ENCODE measurements at places on chromosomes 7 and 10.

DNA sequence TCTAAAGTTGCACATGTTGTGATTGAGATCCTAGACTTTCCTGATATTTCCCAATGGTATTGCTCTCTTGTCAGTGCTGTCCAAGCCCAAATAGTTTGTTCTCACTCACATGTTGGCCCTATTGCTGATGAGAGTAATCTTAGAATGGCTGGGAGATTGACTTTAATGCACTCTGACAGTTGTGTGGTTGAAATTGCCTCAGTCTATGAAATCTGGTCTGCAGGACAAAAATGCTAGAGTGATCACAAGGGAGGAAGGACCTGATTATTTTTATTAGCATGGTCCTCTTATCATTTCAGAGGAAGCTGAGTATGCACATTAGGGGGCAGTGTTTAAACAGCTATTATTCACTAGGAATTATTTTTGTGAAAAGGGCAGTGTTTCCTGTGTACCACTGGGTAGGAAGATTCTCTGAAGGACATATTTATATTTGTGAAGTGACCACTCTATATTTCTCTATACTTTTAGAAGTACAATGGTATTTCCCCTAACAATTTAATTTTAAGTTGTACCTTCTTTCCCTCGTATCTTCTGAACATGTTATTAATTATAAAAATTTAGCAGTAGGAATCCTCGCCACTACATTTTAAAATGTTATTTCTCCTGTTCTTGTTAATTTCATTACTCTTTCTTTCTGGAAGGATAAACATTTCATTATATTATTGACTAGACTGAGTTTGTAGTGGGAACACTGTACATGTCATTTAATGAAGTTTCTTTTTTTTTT lies 64.4 kb downstream of the SUGCT start:
- DNase-seq = no peak

- DNase-seq = no peak
Measured at GRCh38 chr7:147492606-147493005, 1098.0 kb upstream of the C7orf33 start.

- no peak for DNase-seq
Measured at GRCh38 chr10:20903635-20904390, 6.7 kb upstream of the NEBL start.

- no peak for DNase-seq
Measured at GRCh38 chr7:116353647-116354046, 143.3 kb downstream of the TES start.

DNA sequence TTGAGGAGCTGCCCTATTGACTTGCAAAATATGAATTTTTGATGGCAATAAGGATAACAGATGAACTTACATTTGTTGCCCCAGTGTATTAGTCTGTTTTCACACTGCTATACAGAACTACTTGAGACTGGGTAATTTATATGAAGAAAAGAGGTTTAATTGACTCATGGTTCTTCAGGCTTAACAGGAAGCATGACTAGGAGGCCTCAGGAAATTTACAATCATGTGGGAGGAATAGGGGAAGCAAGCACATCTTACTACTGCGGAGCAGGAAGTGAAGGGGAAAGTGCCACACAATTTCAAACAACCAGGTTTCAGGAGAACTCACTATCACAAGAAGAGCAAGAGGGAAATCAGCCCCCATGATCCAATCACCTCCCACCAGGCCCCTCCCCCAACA lies 57.9 kb downstream of the ZNF22 start:
- DNase-seq = no peak

GRCh38 chr10:5419466-5420094 lies 7.2 kb downstream of the NET1 start:
- DNase-seq = no peak

- no peak for DNase-seq
Measured at GRCh38 chr7:81949306-81949705, 179.5 kb upstream of the HGF start.

- DNase-seq = no peak
Measured at GRCh38 chr7:129828989-129829736, 123.6 kb downstream of the UBE2H start.

- no peak for DNase-seq
Measured at GRCh38 chr7:12764458-12764891, 77.0 kb downstream of the ARL4A start.

DNA sequence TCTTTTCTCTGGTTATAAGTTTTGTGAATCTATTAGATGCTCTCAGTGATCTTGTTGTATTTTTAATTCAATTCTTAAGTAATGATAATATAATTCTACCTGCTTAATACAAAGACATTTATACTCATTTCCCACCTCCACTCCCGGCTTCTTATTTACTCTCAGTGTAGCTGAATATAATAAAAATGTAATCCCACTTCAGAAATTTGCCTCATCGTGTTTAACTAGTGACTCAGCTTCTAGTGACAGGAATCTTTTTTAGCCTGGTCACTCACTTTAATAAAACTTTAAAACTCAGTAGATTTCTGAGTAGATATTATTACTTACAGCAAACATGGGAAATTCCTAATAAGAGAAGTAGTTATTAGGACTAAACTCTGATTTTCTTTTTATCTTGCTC lies 1506.2 kb upstream of the LRRTM3 start:
- no peak for DNase-seq

DNA sequence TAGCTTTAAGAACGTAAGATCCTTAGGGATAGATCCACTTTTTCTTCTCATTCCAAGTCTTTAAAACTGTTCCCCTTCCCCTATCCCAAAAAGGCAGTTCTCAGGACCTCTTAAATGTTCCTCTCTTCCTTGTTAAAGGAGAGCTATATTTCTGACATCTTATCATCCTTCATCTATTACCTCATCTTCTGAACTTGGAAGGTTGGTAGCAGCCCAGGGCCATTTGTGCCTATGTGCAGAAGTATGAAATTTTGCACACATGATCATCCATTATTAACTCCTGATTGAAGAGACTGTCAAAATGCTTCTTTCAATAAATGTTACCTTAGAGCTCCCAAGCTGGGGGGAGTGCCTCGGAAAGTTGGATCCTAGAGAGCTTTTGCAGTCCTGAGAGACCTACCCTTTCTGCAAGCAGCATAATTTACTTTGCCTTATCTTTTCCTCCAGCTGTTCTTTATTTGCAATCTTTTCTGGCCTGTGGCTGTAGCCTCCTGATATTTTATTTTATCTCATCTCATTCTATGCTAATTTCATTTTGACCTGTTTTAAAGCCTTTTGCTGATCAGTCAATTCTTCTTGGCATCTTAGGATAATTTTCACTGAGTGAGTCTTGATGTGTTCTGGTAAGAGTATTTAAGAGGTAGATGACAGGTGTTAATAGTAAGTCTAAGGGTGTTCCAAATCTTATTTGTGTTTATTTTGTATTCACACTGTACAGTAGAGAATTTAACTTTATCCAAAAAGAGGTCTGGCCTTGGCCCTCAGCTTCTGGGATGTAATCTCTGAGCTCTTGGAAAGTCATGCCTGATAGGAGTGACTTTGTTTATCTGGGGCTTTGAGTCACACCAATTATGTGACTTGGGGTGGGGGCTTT lies 135.0 kb upstream of the PDLIM1 start:
- no peak for DNase-seq

- no peak for DNase-seq
Measured at GRCh38 chr10:95613330-95613729, 43.2 kb downstream of the ALDH18A1 start.

DNA sequence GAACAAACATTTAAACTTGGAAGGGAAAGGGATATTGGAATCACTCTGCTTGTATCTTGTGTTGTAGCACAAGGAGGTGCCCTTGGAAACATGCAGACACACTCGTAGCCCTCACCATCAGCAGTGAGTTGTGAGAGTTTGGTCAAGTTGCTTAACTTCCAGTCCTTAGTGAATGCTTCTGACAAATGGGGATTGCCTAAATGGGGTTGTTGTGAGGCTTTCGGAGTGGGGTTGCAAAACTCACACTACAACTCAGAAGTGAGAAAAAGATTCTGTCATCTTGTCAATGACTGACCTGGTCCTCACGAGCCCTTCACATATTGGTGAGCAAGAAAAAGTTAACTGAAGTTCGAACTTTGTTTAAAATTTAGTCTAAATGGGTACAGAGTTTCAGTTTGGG lies 29.0 kb upstream of the GSDME start:
- DNase-seq = no peak

DNA sequence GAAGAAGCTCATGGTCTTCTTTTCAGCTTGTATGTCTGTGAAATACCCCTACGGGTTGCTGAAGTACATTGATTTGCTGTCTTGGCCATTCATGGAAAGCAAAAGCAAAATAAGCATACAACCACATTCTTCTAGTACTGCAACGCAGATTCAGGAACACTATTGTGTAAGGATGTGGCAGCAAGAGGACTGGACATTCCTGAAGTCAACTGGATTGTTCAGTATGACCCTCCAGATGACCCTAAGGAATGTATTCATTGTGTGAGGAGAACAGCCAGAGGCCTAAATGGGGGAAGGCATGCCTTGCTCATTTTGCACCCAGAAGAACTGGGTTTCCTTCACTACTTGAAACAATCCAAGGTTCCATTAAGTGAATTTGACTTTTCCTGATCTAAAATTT lies 133.4 kb upstream of the ANKRD1 start:
- DNase-seq = no peak

- DNase-seq = no peak
Measured at GRCh38 chr7:132915647-132916046, 166.2 kb downstream of the CHCHD3 start.

GRCh38 chr10:114408112-114408967 lies 4.0 kb upstream of the AFAP1L2 start:
- DNase-seq = no peak

DNA sequence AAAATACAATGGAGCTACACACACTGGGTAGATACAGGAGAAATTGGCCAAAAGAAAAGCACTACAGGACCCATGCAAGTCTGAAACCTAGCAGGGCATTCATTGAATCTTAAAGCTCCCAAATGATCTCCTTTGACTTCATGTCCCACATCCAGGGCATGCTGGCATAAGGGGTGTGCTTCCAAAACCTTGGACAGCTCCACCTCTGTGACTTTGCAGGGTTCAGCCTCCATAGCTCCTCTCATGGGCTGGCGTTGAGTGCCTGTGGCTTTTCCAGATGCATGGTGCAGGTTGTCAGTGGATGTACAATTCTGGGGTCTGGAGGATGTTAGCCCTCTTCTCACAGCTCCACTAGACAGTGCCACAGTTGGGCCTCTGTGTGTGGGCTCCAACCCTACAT lies 626.3 kb upstream of the POT1 start:
- DNase-seq = no peak

DNA sequence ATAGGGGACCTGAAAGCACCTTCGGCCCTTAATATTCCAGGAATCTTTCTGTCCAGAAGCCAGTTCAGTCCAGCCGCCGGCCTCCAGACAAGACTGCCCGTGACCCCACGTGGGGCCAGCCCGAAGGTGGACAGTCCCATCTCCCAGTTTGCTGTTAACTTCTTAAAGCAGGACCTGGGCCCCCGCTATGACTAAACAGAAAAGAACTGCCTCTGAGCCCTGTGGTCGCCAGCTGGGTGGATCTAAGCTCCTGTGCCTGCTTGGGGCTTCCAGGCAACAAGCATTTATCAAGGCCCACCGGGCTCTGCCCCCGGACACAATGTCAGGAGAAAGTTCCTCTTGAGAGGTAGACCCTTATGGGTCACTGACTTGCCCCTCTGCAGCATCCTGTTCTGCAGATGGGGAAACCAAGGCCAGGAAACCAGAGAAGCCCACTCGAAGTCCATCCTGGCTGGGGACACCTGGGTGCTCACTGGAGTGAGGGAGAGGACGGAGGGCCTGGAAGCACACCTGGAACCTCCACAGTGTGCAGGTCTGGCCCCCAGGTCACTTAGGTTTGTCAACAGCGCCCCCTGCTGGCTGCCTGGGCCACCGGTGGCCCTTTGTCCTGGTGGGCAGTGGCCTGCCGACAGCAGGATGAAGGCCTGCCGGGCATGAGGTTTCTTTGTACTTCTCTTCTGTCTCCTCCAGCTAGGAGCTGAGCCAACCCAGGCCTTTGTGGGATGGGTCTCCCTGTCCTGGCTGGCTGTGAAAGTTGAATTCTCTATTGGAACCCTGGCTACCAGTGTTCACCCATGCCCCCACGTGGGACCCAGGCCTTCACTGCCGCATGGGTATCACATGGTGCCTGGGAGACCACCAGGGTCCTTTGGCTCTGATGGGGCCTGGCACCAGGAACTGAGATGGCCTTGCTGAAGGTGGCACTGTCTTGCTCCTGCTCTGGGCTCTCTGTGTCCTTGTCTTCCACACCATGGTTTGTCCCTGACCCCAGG lies 128.0 kb downstream of the ZMIZ1 start:
- DNase-seq = peak; percentile 63

- DNase-seq = no peak
Measured at GRCh38 chr10:6247041-6247712, 44.4 kb downstream of the PFKFB3 start.

DNA sequence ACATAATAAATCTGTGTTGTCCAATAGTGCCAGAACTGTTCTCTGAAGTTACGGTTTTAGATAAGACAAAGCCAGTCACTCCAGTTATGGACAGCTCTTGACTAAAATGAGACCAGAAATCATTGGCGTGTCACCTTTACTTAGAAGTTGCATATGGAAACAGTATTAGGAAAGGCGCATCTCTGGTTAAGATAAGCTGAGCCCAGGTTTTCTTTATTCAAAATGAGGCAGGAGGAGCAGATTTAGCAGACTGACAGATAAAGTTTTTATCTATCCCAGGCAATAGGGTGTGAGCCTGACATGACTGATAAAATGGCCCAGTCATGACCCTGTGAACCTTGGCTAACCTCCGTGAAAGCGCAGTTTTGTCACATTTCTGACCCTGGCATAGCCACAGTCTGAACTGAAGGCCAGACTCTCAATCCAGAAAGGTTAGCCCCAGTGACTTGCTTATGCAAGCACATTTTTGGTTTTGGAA lies 4.2 kb downstream of the CYP26A1 start:
- DNase-seq = no peak

- DNase-seq = peak; percentile 54
Measured at GRCh38 chr10:96830511-96831199, 1.4 kb upstream of the LCOR start.

GRCh38 chr7:32511791-32512190 lies 16.5 kb downstream of the AVL9 start:
- no peak for DNase-seq

GRCh38 chr10:568848-569247 lies 120.6 kb downstream of the DIP2C start:
- DNase-seq = no peak

GRCh38 chr10:97816609-97817008 lies 33.0 kb upstream of the GOLGA7B start:
- no peak for DNase-seq

DNA sequence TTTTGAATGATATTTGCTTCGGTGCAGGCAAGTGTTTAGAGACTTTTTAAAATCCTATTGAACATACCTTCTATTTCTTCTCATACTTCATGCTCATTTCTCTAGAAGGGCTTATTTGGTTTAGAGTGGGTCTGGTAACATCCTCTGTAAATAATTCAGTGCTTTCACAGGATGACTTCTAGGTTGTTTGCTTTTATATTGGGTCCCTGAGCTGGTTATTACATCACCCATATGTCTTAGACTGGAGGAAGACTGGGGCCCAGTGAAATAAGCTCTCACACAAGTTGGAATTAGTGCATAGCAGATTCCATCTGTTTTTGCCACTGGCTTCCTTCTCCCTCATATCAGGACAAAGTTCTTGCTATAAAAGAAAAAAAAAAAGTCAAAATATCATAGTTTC lies 6.5 kb downstream of the SUPV3L1 start:
- no peak for DNase-seq
